ENCODE measurements at places on chromosomes 13 and 19. TPM values are rescaled to one million over a fixed set of nuclear protein-coding genes. Genes with fewer than 3 reads are reported as not detected.

Gene PRTN3
- polyA plus RNA-seq = not detected

Gene RNF17
- polyA plus RNA-seq = not detected

Gene SLC6A16
- 5.3 TPM for polyA plus RNA-seq

Gene ZNF761
- polyA plus RNA-seq = 7.8 TPM

Gene CD70
- polyA plus RNA-seq = not detected

Gene ZNF490
- 3.7 TPM for polyA plus RNA-seq

Gene DNAAF3
- 0.72 TPM for polyA plus RNA-seq

Gene CHMP2A
- polyA plus RNA-seq = 137 TPM

Gene ZNF324B
- 4.2 TPM for polyA plus RNA-seq

Gene SMARCA4
- polyA plus RNA-seq = 45.4 TPM

Gene C13orf42
- not detected for polyA plus RNA-seq

Gene B9D2
- polyA plus RNA-seq = 7.2 TPM

Gene C19orf38
- polyA plus RNA-seq = 0.65 TPM

Gene ZNF468
- 8.5 TPM for polyA plus RNA-seq

Gene CYP4F8
- polyA plus RNA-seq = not detected

Gene SSC5D
- 11.4 TPM for polyA plus RNA-seq

Gene PPM1N
- polyA plus RNA-seq = 0.93 TPM

Gene B3GNT8
- polyA plus RNA-seq = 1.1 TPM

Gene ZSCAN5C
- not detected for polyA plus RNA-seq

Gene FBL
- polyA plus RNA-seq = 532 TPM

Gene SHKBP1
- polyA plus RNA-seq = 34.8 TPM

Gene EFNA2
- not detected for polyA plus RNA-seq

Gene GARIN5A
- polyA plus RNA-seq = 4.3 TPM

Gene ZNF845
- polyA plus RNA-seq = 3.8 TPM

Gene MARK4
- 51.5 TPM for polyA plus RNA-seq

Gene LIM2
- not detected for polyA plus RNA-seq

Gene PHF11
- 25.5 TPM for polyA plus RNA-seq

Gene ZNF579
- polyA plus RNA-seq = 10.5 TPM

Gene TTC9B
- polyA plus RNA-seq = not detected

Gene ZNF728
- polyA plus RNA-seq = 0.67 TPM

Gene LCP1
- 56.9 TPM for polyA plus RNA-seq

Gene ZSCAN22
- polyA plus RNA-seq = 1.1 TPM

Gene MBD3L2
- not detected for polyA plus RNA-seq

Gene ZFP82
- 5.8 TPM for polyA plus RNA-seq

Gene ZNF600
- polyA plus RNA-seq = 6.4 TPM

Gene ZNF66
- polyA plus RNA-seq = 7.4 TPM

Gene SPRYD7
- 11.6 TPM for polyA plus RNA-seq

Gene STOML3
- not detected for polyA plus RNA-seq

Gene ACER1
- polyA plus RNA-seq = 0.35 TPM

Gene HRC
- 10.5 TPM for polyA plus RNA-seq

Gene POU2F2
- 1.2 TPM for polyA plus RNA-seq

Gene RNF225
- polyA plus RNA-seq = not detected

Gene PPP1R37
- polyA plus RNA-seq = 5.5 TPM

Gene ATP12A
- polyA plus RNA-seq = not detected

Gene TINCR
- polyA plus RNA-seq = 0.18 TPM

Gene SLC5A5
- not detected for polyA plus RNA-seq

Gene SPACA4
- not detected for polyA plus RNA-seq

Gene IGFL1
- not detected for polyA plus RNA-seq
